ENCODE measurements at places on chromosomes 5 and 9.

DNA sequence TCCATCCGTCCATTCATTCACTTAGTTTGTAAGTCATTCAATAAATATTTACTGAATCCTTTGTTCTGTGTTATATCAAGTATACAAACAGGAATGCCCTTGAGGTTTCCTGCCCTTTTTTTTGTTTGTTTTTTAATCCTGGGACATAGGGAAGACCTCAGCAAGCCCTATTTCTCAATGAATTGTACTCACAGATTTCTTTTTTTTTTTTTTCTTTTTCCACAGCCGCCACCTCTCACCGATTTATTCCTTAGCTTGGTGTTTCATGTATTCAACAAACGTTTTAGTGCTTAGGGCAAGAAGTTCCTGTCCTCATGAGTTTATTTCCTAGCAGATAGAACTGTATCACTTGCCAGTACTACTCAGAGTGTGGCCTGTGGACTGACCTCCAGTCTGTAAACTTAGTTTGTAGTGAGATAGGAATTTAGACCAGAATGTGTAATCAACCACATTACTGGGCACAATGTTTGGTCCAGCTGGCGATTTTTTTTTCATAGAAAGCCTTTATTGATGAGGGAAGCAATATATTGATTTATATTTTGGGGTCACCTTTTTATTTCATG, 35.4 kb upstream of the C5orf47 start:
- no peak for DNase-seq

DNA sequence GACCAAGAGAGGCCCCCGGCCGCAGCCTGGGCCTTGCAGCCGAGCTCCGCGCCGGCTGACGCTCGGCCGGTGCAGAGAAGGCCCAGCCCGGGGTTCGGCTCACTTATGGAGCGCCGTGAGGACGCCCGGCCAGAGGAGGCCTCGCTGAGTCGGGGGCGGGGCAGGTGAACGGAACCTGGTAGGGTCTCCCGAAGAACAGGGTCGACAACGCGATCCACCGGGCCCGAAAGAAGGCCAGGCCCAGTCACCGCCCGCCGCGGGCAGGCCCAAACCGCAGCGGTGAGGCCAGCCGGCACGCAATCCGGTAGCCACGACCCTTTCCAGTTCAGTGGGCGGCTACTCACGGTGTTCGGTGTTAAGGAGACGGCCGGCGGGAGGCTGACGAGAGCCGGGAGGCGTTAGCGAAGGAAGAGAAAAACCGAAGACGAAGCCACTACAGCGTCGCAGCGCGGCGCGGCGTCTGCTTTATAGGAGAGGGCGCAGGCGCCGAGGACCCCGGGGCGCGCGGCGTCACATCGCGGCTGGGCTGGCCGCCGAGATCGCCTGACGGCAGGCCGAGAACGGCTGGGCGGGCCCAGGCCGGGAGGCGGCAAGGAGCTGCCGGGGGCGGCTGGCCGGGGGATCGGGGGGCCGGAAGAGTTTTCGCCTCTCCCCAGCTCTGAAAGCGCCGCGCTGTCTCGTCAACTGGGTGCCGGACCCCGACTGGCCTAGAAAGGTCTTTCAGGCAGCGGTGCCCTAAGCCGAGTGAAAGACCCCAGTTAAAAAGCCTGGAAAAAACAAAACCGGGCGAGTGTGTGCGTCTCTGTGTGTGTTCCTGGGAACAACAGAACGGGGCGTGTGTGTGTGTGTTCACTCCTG, at the start of gene SKP1:
SKP1 (minus strand) TSS at position 440 of the 858 bp plus-strand sequence. CDS start 2,928 bp downstream, outside the sequence.
- DNase-seq, result peak; percentile 82

DNA sequence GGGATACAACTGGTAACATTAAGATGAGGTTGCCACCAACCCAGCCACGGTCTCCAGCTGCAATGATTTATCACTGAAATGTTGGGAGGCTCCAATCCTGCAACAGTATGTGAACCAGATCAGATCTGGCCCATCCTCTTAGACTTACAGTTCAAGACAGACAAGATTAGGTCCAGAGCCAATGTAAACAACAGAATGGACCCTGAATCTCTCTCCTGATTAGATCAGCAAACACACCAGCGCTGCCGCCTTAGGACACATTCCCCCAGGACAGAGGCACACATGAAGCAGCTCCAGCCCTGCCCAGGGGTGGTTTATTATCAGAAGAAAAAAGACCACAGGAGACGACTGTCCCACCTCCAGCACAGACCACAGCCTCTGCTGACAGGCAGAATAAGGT, 82.1 kb downstream of the SLIT3 start:
- no peak for DNase-seq

DNA sequence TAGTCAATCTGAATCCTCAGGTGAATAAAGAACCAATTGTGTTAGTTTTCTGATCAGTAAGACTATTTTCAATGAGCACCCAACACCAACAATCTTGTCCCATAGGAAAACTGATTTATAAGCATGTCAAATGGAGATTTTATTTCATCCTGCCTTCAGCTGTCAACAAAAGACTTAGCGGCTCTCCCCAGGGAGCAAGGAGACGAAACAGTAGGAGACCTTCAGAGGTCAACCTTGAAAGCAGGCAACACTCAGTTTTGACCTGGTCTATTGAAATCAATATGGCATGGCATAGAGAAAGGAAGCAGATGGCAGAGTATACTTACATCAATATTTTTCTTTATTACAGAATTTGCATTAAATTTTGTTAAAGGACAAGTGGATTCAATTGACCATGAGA, 34.1 kb downstream of the ZNF622 start:
- no peak for DNase-seq

GRCh38 chr5:31638345-31638744, 586 bp upstream of the PDZD2 start:
- DNase-seq, result peak; percentile 31

DNA sequence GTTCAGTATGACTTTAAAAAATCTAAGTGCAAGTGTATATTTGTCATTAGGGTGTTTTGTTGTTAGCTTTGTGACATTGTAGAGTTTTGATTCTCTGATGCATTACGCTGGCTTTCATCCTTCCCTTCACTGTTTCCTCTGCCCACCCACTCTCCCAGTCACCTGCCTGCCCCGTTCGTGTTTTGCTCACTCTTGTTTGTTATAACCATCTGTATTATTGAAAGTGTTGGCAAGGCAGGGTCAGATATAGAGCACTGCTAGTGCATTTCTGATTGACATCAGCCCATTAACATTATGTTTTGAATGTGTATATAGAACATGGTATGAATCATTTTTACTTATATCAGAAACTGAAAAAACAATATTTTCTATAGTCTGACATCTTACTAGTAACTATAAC, 27.3 kb downstream of the SCGB3A1 start:
- DNase-seq, result no peak

DNA sequence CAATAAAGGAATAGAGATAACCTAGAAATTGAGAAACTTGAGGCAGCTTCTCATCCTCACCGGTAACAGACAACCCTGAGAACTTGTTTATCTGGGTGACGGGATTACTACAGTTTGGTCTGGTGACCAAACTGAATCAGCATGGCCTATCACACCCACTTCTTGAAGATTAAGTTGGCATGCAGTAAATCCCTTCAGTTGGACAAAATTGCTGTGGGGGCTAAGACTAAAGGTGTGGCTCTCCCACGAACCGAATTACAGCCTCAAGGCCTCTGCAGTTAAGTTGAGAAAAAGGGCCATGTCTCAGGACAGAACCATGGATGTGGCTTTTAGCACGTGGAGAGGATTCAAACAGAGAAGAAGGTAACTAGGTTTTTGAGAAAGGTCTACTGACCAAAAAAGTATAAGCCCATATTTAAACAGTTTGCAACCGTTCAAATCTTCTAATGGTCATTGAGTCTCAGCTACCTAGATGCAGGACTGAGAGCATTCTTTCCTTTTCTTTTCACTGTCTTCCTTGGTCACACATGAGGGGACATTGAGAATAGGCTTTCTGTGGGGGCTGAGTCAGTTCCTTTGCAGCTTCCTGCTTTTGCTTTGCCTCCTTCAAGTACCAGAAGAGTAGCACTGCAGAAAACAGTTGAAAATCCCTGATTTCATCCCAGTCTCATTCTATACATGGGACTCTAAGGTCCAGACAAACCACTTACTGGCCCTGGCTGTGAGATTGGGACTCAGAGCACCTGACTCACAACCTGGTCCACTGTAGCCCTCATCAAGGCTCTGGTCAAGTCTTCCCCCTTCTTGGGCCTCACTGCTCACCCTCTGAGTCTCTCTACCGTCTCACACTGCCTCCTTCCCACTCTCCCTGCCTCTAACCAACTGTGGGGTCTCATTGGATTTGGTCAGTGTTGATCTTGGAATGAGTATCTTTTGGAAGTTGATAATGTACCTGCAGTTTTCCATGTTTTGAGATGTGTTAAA, 30.9 kb downstream of the PDE6A start:
- DNase-seq, result no peak

DNA sequence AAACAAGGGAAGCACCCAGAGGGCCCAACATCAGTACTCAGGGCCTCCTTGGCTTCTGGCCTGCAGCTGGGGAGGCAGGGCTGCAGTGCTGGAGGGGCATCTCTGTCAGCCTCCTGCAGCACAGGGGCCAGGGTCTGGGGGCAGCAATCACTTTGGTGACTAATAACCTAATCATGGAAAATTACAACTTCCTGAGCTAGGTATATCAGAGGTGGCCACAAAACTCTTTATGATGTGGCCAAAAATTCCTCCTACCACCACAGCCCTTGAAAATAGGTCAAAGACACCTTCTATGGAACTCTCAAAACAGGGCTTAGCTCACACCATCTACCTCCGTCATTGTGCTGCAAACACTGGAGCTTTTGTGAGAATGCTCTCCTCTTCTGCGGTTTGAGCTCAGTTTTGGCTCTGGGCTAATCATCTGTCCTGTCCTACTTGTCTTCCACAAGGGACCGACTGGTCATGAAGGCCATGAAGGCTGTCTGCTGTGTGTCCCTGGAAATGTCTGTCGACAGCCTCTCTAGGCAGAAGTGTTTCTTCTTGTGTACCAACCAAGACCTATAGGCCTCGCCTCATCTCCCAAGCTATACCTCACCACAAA, 28.6 kb downstream of the CSF2 start:
- DNase-seq, result peak; percentile 4

DNA sequence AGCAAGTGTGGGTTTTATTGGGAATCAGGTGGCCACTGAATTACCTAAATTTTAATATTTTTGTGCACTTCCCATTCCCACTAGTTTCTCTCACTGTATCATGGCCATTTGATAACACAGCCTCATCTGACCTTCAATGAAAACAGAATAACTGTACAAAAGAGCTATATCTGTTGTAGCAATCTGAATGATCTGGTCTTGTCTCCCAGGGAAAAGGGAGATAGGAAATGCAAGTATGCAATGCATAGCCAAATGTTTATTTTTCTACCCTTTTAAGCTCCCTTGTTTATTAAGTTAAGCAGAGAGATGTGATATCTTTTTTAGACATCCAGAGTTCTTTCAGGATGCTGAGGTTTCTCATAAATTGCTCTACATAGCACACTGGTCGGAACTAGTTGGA, 288.3 kb upstream of the CLINT1 start:
- no peak for DNase-seq

DNA sequence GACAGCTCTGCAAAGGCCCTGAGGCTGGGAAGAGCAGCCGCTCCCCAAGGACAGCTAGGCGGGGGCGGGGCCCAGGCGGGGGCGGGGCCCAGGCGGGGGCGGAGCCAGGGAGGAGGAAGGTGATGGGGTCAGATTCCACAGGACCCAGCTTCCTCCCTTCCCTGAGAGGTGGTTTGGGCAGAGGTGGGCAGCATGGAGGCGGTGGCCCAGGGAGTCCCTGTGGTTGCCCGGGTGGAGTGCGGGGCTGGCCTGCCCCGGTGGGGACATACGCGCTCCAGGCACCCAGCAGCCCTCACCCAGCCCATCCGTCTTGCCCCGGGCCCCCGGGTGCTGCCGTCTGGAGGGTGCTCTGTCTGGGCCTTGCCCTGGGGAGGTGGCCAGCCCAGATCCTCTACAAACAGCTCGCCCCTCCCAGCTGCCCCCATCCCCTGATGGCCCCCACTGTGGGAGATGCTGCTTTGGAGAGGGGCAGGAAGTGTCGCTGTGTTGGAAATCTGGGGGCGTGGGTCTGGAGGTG, 11.0 kb upstream of the RNU6ATAC start:
- no peak for DNase-seq

GRCh38 chr5:161286066-161286655, 260.4 kb downstream of the GABRB2 start:
- no peak for DNase-seq

GRCh38 chr9:113978725-113979342, 99.3 kb downstream of the AMBP start:
- DNase-seq, result no peak

DNA sequence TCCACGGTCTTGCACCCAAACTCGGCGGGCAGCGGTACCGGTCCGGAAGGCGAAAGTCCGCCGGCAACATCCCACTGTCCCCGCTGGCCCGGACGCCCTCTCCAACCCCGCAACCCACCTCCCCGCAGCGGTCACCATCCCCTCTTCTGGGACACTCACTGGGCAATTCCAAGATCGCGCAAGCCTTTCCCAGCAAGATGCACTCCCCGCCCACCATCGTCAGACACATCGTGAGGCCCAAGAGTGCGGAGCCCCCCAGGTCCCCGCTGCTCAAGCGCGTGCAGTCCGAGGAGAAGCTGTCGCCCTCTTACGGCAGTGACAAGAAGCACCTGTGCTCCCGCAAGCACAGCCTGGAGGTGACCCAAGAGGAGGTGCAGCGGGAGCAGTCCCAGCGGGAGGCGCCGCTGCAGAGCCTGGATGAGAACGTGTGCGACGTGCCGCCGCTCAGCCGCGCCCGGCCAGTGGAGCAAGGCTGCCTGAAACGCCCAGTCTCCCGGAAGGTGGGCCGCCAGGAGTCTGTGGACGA, 33.3 kb downstream of the CD180 start:
- DNase-seq, result no peak

DNA sequence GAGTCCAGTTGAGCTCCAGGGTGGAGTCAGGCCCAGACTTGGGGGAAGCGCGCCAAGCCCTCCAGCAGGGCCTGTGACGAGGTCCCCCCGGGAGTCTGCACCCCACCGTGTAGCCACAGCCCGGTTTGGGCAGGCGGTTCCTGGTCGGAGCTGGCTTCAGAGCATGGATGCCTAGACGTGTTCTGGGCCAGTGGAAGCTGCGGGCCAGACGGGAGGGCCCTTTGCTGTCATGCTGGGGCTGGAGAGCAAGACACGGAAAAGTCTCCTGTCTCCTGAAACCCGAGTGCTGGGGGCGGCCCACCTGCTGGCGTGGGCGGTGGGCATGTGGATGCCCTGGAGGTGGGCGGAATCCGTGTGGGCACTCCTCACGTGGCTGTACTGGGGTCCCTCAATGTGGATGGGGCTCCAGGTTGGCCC, 1.9 kb downstream of the GPSM1 start:
- no peak for DNase-seq

DNA sequence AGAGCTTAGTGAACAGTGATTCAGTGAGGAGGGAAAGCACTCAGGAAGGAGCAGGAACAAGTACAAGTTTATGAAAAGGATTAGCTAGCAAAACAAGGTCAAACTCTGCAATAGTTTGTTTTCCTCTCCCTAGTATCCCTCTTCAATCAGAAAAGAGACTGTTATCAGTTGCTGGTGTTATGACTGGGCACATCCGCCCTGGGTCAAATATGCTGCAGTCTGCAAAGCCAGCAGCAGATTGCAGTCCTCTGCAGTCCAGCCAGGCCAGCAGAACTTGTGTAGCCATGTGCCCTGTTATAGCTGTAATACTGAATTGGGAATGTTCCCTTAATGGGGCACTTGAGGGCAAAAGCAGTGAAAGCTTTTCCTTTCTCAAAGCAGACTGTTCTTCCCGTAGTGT, 12.0 kb downstream of the PCDHAC2 start:
- no peak for DNase-seq
